ENCODE measurements at places on chromosomes 4 and X.

DNA sequence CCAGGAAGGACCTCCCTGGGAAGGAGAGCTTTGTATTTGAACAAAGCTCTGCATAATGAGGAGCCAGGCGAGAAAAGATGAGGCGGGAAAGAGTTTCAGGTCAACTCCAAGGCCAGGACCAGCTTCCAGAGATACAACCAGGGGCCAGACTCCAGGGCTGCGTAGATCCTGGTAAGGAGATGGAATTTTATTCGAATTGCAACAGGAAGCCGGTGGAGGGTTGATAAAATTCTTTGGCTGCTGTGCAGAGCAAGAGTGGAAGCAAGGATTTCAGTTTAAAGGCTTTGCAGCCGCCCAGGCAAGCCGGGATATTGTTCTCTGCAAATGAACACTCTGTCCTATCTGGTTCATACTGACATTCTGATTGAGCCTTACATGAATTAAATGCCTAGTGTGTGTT is 40.2 kb upstream of the CBR4 start:
- DNase-seq: no peak

GRCh38 chrX:24117258-24117657 is 32.3 kb upstream of the ZFX start:
- no peak for DNase-seq

- DNase-seq: no peak
Observed at GRCh38 chr4:102687373-102687981, 73.3 kb downstream of the MANBA start.

- DNase-seq: no peak
Observed at GRCh38 chr4:133151691-133152329, 2.7 kb downstream of the PCDH10 start.
